ENCODE measurements at places on chromosomes 13 and 19. TPM values are rescaled to one million over a fixed set of nuclear protein-coding genes. Genes with fewer than 3 reads are reported as not detected.

- no peak for DNase-seq
Measured at GRCh38 chr13:113813749-113814434, 50.0 kb downstream of the GAS6 start.

GRCh38 chr13:24911133-24911908 is 147.4 kb downstream of the RNF17 start:
- no peak for DNase-seq

DNA sequence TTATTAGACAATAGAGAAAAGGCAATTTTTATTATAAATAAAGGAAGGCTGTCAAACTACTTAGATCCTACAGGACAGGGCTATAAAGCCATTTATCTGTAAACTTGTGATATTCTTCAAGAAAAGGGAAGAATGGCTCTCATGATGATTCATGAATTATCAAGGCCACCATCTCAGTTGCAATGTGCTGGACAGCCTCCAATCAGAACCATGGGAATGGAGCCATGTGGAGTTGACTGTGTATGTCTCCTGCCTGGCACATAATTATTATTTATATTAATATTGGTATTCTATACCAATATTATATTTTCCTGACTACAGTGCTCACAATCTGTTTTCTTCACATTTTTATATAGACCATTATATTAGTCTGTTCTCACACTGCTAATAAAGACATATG is 560.5 kb upstream of the MIR17HG start:
- DNase-seq: no peak

- no peak for DNase-seq
Measured at GRCh38 chr13:50701469-50701868, 142.0 kb downstream of the DLEU7 start.

The C1QTNF9B gene
- total RNA-seq: not detected

The EFNB2 gene
- 17.1 TPM for total RNA-seq

DNA sequence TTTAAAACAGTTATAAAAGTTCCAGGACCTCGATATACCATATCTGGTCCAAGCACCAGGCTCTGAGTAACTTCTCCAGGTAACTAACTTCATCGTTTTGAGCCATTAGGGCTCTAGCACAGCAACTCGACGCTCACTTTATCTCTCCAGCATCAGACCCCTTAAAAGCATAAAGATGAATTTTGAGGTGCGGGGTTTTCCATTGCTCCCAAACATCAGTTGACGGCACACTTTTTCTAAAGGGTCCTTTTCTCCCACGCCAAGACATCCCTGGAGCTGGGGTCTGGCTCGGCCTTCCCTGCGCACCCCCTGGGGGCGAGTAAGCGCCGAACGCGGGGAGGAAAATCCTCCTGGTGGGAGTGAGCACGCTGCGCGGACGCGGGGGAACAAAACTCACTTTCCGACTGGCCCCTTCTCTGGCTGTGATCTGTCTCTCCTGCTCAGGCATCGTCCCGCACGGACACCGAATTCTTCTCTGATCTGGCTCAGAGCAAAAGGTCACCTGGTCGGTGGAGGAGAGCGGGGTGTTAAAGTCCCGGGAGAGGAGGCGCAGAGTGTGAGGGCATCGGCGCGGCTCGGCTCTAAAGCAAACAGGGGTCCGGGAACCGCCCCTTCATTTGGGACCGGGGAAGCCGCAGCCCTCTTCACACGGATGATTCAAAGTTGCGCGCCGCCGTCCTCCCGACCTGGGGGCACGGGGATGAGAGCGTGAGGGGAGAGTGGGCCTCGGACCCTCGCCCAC is at the start of gene ATP7B:
Gene ATP7B, minus strand, starts transcription at position 561 of the 742 bp plus-strand sequence. Its CDS starts 113 bp downstream, at position 448.
- DNase-seq: peak; percentile 86

The PTGER1 gene
- total RNA-seq: 0.22 TPM

GRCh38 chr13:74891610-74892009 is 590.4 kb downstream of the TBC1D4 start:
- no peak for DNase-seq

The SHISA7 gene
- total RNA-seq: 0.04 TPM

GRCh38 chr13:46631179-46631542 is 78.2 kb downstream of the LRCH1 start:
- no peak for DNase-seq

GRCh38 chr19:3575949-3576673 is 3.4 kb downstream of the HMG20B start:
- peak; percentile 49 for DNase-seq

The PLVAP gene
- total RNA-seq: not detected

DNA sequence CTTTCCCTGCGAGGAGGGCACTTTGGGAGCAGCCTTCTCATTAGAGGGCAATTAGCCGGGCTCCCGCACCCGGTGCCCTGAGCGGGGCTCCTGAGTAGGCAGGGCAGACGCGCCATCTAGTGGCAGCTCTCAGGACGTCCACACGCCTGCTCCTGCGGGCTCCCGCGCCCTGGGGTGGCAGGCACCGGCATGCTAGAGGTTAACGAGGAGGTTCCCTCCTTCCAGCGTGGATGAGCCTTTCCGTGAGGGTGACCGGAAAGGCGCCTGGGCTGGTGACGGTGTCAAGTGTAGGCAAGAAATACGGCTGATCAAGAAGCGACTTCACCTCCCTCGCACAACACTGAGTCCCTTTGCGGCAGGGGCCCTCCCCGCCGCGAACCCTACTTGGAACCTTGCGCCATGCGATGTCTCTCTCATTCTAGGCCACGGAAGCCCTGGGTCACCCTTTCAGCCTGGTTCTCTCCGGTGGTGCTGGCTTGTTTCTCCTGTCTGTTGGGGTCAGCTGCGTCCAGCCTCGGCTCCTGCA is 67.7 kb downstream of the ALOX5AP start:
- peak; percentile 91 for DNase-seq

GRCh38 chr19:17260842-17261325 is 3.7 kb downstream of the USHBP1 start:
- peak; percentile 97 for DNase-seq

- no peak for DNase-seq
Measured at GRCh38 chr19:42285988-42286348, 16.0 kb upstream of the PRR19 start.

DNA sequence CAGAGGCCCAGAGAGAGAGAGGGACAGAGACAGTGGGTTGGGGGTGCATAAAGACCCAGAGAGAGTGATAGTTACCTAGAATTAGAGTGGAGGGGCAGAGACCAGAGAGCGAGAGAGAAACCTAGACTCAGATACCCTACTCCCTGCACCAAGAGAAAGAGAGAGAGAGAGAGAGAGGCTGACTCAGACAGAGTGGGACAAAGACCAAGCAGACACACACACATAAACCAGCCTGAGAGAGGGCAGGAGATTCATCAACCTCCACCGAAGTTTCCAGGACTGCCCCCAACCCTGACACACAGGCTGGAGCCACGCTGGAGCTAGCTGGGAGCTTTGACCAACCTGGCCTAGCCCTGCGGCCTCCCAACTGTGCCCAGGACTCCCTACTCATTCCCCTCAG is 12.9 kb downstream of the SYT3 start:
- no peak for DNase-seq

GRCh38 chr19:43707158-43707712 is 8.6 kb upstream of the IRGC start:
- no peak for DNase-seq

DNA sequence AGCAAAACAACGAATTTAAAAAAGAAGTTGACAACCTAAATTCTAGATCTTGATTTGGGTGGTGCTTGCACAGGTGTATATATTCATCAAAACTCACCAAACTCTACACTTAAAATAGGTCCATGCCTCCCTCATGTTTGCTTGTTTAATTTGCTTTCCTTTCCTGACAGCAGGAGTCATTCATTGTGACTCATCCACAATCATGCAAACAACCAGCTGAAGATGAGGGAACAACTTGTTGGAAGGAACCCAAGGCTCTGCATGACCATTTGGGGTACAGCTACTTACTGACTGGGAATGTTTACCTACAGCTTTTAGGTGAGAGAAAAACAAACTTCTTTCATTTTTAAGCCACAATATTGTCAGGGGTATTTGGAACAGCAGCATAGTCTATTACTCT is 96.6 kb downstream of the RXFP2 start:
- no peak for DNase-seq

The BICRA gene
- 3.4 TPM for total RNA-seq

- DNase-seq: peak; percentile 92
Measured at GRCh38 chr19:4233282-4233853, 4.0 kb downstream of the EBI3 start.

The POLR1D gene
- 136 TPM for total RNA-seq

The PRX gene
- 10.7 TPM for total RNA-seq

DNA sequence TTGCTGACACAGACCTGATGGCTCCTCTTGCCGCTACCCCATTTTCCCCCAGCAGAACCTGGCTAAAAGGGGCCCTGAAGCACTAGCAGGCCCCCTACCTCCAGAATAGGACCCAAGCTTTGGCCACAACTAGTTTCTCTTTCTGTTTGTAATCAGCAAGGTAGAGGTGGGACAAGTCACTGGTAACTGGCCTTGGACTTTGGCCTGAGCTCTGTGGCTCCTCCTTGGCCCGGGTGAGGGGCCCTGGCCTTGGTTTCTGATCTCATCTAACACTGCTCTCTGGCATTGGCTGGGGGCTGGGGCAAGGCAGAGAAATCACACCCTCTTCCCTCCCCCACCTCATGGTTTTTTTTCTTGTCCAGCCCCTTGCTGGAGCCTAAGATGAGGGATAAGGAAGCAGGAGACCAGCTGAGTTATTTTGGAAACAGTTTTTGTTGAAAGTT is 2.1 kb downstream of the CALM3 start:
- DNase-seq: peak; percentile 51

GRCh38 chr19:39524495-39524894 is 8.2 kb downstream of the EID2B start:
- no peak for DNase-seq

GRCh38 chr13:42101821-42102585 is 53.6 kb downstream of the DGKH start:
- DNase-seq: no peak

- peak; percentile 70 for DNase-seq
Measured at GRCh38 chr19:29806098-29806866, 5.5 kb upstream of the CCNE1 start.

DNA sequence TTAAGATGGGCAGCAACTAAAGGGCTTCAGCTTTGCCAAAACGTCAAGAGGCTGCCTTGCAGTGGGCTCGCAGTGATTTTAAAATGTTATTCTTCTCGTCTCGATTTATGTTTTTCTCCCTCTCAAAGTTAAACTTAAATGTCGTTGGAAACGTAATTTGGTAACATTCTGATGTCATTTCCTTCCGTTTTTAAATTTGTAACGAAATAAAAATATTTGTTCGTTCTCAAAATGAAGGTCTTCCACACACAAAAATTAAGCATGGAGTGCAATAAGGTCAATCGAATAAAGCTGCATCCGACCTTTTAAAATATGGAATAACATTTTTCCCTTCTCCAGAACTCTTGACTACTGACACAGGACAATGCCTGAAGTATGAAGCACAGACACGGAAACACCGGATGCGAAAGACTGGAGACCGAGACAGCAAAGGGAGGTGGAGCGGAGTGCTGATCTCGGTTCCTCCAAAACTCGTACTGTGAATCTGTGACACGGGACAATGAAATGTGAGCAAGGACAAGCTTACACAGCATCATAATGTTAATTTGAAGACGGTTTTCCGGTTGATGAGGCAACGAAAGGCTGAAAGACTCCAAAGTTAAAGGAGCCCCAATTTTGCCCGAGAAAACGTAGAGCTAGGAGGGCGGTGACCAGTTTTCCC is 850 bp downstream of the MTMR6 start:
- DNase-seq: peak; percentile 19

GRCh38 chr19:4369109-4369887 is 25.9 kb downstream of the MPND start:
- peak; percentile 71 for DNase-seq

The LENG9 gene
- 7.9 TPM for total RNA-seq

GRCh38 chr13:71117920-71118319 is 749.1 kb downstream of the DACH1 start:
- DNase-seq: no peak

- no peak for DNase-seq
Measured at GRCh38 chr13:54513254-54513653, 1484.6 kb downstream of the OLFM4 start.

DNA sequence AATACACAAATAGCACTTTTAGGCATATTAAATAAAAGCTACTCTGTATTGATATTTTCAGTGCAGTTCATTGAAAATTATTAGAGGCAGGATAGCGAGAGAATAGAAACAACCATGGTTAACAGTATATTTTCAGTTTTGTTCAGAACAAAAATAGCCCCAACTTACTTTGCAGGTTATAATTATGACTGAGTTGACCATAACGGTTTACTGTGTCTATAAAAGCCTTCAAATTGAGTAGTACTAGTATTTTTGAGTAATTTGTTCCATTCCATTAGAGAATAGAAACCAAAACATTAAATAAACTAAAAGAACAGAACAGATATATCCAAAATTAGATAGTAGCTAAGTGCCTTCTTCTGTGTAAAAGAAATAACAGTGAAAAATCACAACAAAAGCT is 1108.4 kb upstream of the PCDH20 start:
- no peak for DNase-seq

DNA sequence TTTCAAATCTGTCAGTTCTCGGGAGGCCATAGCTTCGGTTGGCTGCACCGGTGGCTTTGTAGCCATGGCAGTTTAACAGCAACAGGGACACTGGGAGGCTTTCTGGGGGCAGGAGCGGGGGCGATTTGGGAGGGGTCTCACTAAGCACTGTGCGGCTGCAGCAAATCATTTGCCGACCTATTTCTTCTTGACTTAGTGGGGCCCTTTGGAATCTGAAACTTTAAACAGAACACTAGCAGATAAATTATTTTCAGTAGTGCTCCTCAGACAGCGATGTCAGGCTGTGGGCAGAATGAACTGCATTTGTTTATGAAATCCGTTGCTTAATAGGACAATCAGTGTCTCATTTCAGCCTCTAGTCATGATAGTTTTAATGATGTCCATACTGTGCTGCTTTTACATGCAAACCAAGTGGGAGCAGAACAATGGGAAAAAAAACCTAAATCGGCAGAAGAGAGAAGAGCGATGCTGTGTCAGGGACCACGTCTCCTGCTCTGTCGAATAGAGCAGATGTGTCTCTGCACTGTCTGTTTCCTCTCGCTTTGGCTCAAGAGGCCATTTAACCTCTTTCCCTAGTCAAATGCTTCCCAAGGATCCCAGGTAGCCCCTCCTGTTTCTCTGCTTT is 211.9 kb downstream of the OLFM4 start:
- DNase-seq: no peak

DNA sequence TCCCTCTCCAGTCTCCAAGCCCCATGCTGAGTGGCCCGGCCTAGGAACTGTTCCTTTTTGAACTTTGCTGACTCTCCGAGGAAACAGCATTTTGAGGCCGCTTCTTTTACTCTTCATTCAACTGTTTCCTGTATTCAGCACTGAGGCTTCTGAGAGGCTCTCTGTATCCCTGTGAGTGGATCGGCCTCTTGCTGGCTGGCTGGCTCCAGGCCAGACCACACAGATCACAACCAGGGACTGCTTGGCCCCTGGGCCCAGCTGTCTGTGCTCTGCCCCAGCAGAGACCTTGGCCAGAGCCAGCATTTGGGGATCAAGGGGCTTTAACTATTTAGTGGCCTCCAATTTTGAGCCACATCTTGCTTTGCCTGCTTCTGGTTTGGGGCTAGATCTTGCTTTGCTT is 75.6 kb upstream of the KL start:
- DNase-seq: no peak

- DNase-seq: peak; percentile 84
Measured at GRCh38 chr19:35828692-35829301, 16.2 kb upstream of the PRODH2 start.

Data from H7 (cell line).